GM18507 (cell line): ENCODE measurements at places on chromosomes 5 and 9.

DNA sequence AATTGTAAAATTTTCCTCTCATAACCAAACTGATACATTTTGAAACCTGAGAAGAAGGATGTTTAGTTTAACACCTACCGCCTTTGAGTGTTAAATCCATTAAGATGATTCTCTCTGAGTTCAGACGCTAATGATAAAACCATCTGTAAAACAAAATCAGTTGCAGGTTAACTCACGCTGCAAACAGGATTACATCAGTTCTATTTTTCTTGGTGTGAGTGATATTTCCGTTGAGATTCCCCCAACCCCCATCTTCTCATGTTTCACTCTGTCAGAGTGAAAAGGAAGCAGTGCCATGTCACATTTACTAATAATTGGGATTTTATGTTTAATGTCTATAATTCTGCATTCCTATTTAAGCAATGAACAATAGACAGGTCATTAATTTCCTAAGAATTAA, 146.5 kb downstream of the FANCC start:
- DNase-seq = no peak

GRCh38 chr5:78887384-78888118, 97.6 kb downstream of the ARSB start:
- DNase-seq = no peak

DNA sequence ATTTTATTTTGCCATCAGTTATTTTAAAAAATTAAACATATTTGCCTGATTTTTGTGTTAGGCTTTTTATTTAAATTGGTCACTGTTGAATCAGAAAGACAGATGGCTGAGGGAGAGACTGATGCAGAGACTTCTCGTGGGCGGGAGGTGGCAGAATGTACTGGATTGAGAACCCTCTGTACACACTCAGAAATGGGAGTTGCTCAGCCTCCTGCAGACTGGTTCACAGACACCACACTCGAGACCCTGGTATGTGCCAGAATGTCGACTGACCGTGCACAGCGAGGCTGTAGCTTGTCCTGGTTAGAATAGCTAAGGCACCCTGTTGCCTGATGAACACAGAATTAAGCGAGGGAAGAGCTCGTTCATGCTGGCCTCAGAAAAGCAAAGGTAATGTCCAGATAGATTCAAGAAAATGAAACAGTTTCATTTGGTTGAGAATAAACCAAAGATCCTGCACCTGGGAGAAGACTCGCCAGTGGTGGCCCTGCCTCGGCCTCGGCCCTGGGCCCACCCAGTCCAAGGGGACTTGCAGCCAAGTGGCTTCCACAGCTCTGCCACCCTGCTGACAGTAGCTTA, 71.3 kb upstream of the OTULINL start:
- no peak for DNase-seq

DNA sequence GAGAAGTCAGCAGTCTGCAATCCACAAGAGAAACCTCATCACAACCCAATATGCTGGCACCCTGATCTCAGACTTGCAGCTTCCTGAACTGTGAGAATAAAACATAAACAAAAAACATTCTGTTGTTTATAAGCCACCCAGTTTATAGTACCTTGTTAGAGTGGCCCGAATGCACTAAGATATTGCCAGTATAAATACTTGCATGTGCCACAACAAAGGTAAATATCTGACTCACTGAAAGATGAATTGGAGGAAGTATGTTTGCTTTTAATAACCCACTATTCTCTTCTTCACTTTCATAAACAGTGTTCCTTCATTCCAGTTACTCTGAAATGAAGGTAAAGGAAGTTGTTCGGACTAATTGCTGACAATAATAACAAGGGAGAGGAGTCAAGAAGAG, 1163.4 kb upstream of the CDH6 start:
- no peak for DNase-seq

DNA sequence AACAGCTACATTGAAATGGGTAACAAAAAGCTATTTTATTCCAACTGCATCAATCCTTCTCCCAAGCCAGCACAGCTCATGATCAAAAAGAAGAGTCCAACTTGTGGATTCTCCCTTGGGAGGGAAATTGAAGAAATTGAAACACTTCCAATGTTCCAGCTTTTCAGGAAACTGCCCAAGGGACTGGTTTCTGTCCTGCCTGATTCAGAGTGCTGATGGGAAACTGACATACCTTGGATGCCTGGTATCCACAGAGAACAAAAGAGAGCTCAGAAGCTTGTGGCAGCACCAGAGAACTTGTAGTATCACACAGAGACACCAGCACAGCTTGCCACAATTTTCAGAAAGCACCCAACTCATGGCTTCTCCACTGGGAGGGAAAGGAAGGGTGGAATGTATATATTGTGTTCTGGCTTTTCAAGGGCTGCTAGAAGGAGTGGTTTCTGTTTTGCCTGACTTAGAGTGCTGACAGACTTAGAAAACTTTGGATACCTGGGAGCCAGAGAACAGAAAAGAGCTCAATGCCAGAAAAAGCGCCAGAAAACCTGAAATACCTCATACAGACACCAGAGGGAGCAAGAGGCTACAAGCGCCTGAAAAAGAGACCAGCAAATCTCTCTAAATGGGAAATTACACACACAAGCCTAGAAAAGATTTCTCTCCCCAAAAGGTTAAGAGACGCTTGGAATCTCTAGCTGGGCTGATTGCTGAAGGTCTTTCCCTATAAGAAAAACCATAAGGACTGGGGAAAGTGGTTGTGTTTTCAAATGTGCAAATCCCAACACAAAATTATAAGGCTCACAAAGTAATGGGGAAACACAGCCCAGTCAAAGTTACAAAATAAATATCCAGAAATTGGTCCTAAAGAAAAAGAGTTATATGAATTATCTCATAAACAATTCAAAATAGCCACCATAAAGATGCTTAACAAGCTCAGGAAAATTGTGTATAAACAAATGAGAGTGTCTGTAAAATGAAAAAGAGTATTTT, 178.8 kb downstream of the SPOCK1 start:
- DNase-seq = peak; percentile 36

GRCh38 chr9:112754578-112754977, 4.0 kb downstream of the SNX30 start:
- DNase-seq = peak; percentile 29

DNA sequence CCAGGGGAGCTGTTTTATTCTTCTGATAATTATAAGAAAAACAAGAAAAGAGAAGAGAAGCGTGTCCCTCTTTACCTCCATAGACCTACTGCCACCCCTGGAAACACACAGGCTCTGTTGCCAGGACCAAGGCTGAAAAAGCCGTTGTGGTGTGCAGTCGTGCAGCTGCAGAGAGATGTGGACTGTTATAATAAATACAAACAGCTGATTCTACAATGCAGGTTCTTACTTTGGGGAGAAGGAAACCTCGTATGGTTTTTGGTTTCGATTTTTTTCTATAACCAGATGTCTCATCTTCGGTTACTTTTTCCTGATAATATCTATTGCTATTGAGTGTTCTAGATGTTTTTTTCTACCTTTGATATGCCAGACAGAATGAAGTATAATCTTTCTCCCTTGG, 28.1 kb downstream of the FYB1 start:
- no peak for DNase-seq

DNA sequence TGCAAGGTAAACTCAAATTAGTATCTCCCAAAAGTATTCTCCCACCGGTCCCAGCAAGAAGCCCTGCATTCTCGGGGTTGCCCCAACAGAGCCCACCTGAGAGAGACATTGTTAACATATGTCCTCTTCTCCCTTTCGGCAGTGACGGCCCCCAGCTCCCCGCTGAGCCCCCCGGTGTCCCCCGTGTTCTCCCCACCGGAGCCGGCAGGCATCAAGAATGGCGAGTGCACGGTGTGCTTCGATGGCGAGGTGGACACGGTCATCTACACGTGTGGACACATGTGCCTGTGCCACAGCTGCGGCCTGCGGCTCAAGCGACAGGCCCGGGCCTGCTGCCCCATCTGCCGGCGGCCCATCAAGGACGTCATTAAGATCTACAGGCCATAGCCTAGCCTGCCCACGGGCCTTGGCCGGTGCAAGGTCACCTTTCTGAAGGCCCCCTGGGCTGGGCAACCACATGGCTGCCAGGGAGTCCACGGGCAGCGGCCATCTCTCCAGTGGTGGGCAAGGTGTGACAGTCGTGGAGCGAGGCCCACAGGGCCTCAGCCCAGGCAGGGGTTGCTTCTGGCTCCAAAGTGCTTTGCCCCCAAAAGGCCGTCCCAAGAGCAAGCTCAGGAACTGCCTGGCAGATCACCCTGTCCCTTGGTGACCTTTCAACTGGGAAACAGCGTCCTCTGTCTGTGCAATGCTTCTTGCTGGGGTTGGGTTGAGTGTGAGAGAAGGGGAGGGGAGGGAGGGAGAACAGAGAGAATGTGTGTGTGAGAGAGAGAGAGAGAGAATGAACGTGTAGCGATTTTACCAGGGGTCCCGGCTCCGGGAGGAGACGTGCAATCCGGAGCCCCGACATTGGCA, 45.7 kb downstream of the NEURL1B start:
- no peak for DNase-seq

DNA sequence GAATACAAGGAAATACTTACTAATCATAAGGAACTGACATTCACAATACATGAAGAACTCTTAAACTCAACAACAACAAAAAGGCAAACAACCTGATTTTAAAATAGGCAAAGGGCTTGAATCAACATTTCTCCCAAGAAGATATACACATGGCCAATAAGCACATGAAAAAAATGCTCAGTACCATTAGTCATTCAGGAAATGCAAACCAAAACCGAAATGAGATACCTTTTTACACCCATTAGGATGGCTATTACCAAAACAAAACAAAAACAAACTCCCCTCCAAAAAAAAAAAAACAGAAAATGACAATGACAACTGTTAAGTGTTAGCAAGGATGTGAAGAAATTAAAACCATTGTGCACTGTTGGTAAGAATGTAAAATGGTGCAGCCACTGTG, 104.1 kb upstream of the ZNF462 start:
- no peak for DNase-seq

DNA sequence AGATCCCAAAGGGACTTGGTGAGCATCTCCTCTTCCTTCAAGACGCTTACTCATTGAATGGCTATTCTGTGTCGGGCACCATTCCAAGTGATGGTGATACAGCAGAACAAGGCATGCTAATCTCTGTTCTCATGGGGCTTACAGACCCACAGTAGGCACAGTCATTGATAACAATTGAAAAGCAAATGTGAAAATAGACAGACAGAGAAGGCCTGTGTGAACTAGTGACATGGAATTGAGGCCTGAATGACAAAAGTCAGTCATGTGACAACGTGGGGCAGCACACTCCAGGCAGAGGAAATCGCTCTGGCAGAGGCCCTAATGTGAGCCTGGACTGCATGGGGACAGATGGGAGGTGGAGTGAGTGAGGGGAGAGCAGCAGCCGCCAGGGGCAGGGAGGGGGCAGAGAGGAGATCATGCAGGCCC, 70.7 kb upstream of the CPLX2 start:
- DNase-seq = no peak

DNA sequence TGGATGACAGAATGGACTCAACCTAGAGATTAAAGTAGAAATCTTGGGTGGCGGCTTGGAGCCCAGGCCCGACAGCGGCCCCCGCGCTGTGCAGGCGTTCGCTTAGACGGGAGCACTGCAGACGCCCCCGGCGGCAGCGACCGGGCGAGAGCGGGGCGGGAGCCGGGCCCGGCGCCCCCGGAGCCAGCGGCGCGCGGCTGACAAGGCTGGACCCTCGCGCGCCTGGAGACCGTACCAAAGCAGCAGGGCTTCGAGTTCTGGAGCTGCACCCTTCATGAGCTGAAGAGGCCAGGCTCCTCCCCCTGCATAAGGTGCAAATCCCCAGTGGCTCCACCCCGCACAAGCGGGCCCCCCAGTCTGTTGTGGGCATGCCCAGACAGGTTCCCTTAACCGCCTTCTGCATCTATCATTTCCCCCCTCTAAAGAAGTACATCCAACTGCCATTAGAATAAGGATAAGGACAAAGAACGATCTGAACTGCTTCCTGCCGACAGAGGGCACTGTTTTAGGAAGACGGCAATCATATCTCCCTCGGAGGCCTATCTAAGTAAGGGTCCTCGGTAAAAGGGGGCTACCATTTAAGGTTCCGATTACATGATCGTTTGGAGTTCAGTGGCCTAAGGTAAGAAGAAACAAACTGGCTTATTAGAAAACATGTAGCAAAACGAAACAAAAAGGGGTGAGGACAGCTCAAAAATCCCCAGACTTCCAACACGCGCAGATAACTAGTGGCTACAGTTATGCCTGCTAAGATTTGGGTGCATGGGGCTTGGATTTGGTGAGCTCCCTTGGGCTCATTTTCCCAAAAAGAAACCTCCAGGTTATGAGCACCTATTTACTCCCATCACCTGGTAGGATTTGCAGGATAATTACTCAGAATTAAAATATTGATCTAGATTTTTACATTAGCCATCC, 66.3 kb downstream of the RGMB start:
- no peak for DNase-seq
